ENCODE measurements at places on chromosomes 6 and 20.

DNA sequence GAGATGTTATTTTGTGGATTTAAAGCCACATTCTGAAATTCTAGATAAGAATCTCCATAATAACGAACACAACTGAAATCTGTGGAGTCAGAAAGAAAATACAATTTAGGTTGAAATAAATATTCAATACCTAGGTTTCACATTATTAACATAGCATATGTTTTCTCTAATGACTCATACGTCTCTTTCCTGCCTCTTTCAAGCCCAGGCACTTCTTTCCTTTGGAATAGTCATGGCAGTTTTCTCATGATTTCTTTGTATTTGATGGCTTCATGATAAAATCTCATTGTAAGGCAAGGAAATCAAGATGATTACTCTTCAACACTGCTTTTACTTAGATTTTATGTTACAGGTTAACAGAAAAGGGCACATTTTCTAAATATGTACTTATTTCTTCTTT, 803.7 kb downstream of the PHF3 start:
- no peak for DNase-seq

DNA sequence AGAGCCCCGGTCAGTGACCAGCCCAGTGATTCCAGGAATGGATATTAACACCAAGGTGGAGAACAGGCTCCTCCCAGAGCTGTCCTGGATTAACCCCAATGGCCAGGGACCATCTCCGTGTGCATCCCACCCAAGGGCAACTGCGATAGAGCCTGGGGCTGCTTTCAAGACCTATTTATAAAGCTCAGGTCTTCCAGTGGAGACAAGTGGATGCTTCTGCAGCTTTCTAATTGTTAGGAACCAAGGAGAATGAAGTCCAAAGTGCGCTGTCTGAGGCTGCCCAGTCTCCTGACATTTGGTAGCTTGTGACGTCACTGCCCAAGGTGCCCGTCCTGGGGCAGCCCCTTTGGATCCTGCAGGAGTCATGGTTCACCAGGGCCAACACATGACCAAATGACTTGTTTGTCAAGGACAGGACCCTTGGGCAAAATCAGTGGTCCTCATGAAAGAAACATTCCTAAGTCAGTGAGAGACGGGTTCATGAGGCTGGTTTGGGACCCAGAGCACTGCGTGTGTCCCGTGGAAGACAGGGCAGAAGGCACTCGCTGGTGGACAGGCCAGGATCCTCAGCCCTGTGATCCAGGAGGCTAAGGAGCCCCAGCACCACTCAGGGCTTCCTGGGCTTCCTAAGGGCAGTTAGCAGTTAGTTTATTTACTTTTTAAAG, 174.9 kb downstream of the ANKRD60 start:
- DNase-seq = no peak

GRCh38 chr6:168293636-168294530, 25.7 kb downstream of the DACT2 start:
- DNase-seq = no peak

GRCh38 chr6:168216751-168217191, 102.8 kb downstream of the DACT2 start:
- no peak for DNase-seq

- DNase-seq = peak; percentile 91
These were observed 8.8 kb downstream of the PXDC1 start for GRCh38 chr6:3742426-3743344.
